Bladder microvascular endothelial cell (primary cell): ENCODE measurements at places on chromosomes 3 and 15. TPM values are rescaled to one million over a fixed set of nuclear protein-coding genes. Genes with fewer than 3 reads are reported as not detected.

Gene CD200R1
- total RNA-seq: not detected in 2 replicates

Gene TMOD2
- 6.5 and 20.7 TPM in 2 replicates for total RNA-seq

Gene CYP11A1
- total RNA-seq: not detected in 2 replicates

Gene SCG3
- 0.25 TPM in 1 of 2 replicates, not detected in the other for total RNA-seq

Gene GOLGA8K
- 0.16 and 0.44 TPM in 2 replicates for total RNA-seq

Gene SMCO1
- not detected in 2 replicates for total RNA-seq

Gene TMEM62
- 12.5 and 20.2 TPM in 2 replicates for total RNA-seq

Gene ZNF80
- not detected in 2 replicates for total RNA-seq

Gene KNG1
- not detected in 2 replicates for total RNA-seq

Gene UTS2B
- total RNA-seq: 0.32 and 1.1 TPM in 2 replicates

Gene A4GNT
- total RNA-seq: not detected in 2 replicates

Gene PLAAT1
- total RNA-seq: 0.44 and 1.8 TPM in 2 replicates

Gene SHF
- total RNA-seq: 0.65 and 2.2 TPM in 2 replicates

Gene SLC15A2
- total RNA-seq: under 0.01 and 0.31 TPM in 2 replicates

Gene HYAL1
- total RNA-seq: 7.2 and 7.6 TPM in 2 replicates

Gene HEG1
- 35.0 and 92.2 TPM in 2 replicates for total RNA-seq

Gene ZXDC
- total RNA-seq: 9.1 and 21.0 TPM in 2 replicates

Gene SOX14
- total RNA-seq: not detected in 2 replicates

Gene CEP152
- 7.4 and 8.9 TPM in 2 replicates for total RNA-seq

Gene DNAH12
- under 0.01 and 0.16 TPM in 2 replicates for total RNA-seq

Gene LMLN
- 2.1 and 7.2 TPM in 2 replicates for total RNA-seq

Gene TTLL13
- 0.06 TPM in 1 of 2 replicates, not detected in the other for total RNA-seq

Gene TCAIM
- total RNA-seq: 13.0 and 21.9 TPM in 2 replicates

Gene FBXW12
- total RNA-seq: not detected in 2 replicates

Gene GNB4
- 35.1 and 74.1 TPM in 2 replicates for total RNA-seq

Gene MUSTN1
- total RNA-seq: not detected in 2 replicates

Gene LMOD3
- total RNA-seq: 0.06 TPM in 1 of 2 replicates, not detected in the other

Gene LSM3
- total RNA-seq: 6.2 and 7.6 TPM in 2 replicates

Gene ALDH1L1
- under 0.01 TPM in 1 of 2 replicates, not detected in the other for total RNA-seq

Gene TICRR
- total RNA-seq: 4.0 and 5.0 TPM in 2 replicates

Gene FMN1
- total RNA-seq: 0.16 and 0.25 TPM in 2 replicates

Gene OXTR
- 0.32 and 1.1 TPM in 2 replicates for total RNA-seq

Gene ADCY5
- total RNA-seq: 0.06 TPM in 1 of 2 replicates, not detected in the other

Gene SLCO2A1
- 1.3 and 3.5 TPM in 2 replicates for total RNA-seq

Gene ENTPD3
- not detected in 2 replicates for total RNA-seq

Gene EAF1
- 16.4 and 21.3 TPM in 2 replicates for total RNA-seq

Gene GPR27
- not detected in 2 replicates for total RNA-seq

Gene NR2E3
- total RNA-seq: 0.50 TPM in 1 of 2 replicates, not detected in the other

Gene FAM107A
- total RNA-seq: 1.8 and 13.9 TPM in 2 replicates

Gene STRIT1
- not detected in 2 replicates for total RNA-seq

Gene PLSCR5
- total RNA-seq: not detected in 2 replicates

Gene SLC38A3
- total RNA-seq: 0.13 TPM in 1 of 2 replicates, not detected in the other

Gene ACTC1
- total RNA-seq: 0.49 TPM in 1 of 2 replicates, not detected in the other

Gene POLQ
- total RNA-seq: 7.6 and 7.8 TPM in 2 replicates

Gene KLHL40
- not detected in 2 replicates for total RNA-seq

Gene DMXL2
- total RNA-seq: 8.3 and 15.0 TPM in 2 replicates

Gene ST3GAL6
- 6.0 and 21.9 TPM in 2 replicates for total RNA-seq

Gene SCN5A
- total RNA-seq: 1.6 and 5.2 TPM in 2 replicates

Gene CACNA2D3
- total RNA-seq: not detected in 2 replicates

Gene PCOLCE2
- total RNA-seq: 0.49 and 0.50 TPM in 2 replicates

Gene ST8SIA2
- 0.16 and 0.31 TPM in 2 replicates for total RNA-seq

Gene SERINC4
- total RNA-seq: not detected in 2 replicates

Gene LRRC31
- total RNA-seq: not detected in 2 replicates

Gene GNAT1
- total RNA-seq: not detected in 2 replicates

Gene EFCAB12
- total RNA-seq: 0.06 TPM in 1 of 2 replicates, not detected in the other
